Skin of body (tissue), 3 donors: ENCODE measurements at places on chromosomes 12 and 14. TPM values are rescaled to one million over a fixed set of nuclear protein-coding genes. Genes with fewer than 3 reads are reported as not detected.

HNRNPA1 gene
- total RNA-seq, result 745 TPM

DNA sequence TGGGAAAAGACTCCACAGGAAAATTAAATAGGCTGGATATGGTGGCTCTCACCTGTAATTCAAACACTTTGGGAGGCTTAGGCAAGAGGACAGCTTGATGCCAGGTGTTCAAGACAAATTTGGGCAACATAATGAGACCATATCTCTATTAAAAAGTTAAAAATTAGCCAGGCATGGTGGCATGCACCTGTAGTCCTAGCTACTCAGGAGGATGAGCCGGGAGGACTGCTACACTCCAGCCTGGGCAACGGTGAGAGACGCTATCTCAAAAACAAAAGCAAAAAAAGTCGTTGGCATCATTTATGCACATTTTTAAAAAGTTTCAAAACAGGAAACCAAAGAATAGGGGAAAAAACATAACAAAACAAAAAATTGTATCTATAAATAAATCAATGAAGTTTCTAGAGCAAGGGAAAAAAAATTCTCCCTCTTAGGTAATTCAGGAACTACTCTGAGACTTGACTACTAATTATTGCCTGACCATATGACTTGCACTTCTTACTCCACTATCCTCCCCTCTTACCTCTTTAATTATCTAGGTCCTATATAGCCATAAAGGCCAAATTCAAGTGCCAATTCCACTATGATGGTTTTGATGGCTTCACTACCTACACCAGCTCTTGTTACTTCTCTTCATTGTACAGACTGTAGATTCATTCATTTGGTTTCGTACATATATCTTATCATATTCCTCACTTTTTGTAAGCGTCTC, 1.6 kb downstream of the METTL3 start:
- no peak for DNase-seq

AGAP2 gene
- 1.1 TPM for total RNA-seq

- DNase-seq, result no peak
These were observed 280.1 kb downstream of the VRK1 start for GRCh38 chr14:97077253-97077653.

DNA sequence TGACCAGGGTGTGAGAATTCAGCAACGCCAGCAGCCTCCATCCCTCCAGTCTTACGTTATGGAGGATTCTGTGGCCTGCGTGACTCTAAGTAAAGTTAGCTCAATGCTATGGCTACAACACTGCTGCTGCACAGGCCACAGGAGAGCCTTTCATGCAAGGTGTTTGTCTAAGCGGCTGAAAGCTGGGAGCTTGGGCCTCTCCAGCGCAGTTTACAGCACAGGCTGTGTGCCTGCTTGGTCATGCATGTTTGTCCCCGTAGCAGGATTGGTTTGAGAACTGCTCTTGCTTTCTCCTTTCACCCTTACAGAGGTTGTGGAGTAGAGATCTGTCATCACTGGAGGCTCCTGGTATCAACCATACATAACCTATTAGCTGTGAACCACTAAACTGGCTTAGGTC, 113.1 kb upstream of the TMCC3 start:
- no peak for DNase-seq

KSR2 gene
- total RNA-seq, result 0.10 TPM

GRCh38 chr12:42090899-42091298, 53.8 kb downstream of the GXYLT1 start:
- no peak for DNase-seq

DNA sequence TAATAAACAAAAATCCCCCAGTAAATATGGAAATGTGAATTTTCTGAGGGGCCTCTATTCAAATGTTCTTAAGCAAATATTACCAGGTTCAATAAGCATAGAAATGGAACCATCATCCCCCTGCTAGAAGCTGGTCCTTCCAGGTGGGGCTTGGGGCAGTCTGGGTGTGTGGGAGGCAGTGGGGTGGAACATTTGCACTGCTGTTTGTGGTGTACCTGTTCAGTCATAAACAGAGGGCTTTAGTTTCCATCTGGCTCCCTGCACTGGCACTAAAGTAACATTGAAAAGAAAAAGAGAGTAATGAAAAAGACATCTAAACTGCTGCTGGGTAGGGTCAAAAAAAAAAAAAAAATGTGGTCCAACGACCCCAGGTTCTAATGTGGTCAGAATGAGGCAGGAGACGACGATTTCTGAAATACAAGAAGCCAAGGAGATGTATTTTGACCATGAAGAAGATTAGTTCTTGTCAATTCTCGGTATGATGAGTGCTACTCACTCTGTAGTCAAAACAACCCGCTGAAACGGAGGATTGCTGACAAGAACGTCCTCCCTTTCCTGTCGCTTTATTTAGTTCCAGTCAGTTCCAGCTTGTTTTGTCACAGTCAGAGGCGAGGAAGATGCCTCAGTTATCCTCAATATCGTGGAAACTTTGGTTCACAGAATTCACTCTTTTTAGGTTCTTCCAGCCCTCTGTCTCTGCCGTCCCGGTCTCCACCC, 44.2 kb upstream of the MANSC4 start:
- DNase-seq, result no peak

GRCh38 chr12:100826323-100826722, 31.7 kb downstream of the ANO4 start:
- no peak for DNase-seq

DNA sequence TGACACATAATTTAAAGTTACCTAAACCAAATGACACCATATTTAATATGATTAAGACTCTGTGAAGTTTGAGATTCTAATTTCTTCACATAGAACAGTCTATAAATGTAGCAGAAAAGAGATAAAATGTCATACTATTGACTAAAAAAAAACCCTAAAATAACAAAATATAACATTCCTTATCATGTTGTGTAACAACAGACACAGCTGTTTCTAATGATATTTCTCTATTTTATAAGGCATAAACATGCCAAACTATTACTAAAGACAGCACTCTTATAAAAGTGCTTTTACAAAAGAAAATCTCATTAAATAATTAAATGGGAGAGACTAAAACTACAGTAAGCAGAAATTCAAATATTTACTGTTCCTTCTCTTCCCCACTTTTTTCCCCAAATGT, 49.4 kb downstream of the NOVA1 start:
- DNase-seq, result peak; percentile 13

DNA sequence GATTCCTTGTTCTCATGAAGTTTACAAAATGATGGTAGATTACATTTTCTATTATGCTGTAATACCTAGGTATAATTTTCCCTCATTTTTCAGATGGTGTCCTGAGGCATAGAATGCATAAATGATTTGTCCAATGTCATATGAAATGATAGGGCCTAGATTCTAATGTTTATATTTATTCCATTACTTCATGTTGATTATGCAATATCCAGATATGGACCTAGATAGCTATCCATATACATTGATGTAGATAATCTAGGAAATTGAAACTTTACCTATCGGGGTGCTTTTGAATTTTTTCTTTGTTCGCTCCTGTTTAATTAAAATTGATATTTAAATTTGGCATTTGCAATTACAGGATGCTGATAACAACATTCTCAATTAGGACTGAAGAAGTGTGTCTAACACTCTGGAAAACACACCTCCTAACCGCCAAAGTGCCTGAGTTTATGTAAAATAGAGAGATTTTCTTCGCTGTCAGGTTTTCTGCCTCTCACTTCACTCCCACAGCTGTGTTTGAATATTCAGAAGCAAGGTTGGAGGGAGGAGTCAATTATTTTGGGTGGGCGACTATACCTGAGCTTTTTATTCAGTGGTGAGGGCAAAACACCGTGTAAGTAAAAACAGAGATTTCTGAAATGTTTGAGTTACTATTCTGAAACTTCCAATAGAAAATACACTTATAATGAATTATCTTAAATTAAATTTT, 164.4 kb upstream of the ATP2B1 start:
- DNase-seq, result no peak

DNA sequence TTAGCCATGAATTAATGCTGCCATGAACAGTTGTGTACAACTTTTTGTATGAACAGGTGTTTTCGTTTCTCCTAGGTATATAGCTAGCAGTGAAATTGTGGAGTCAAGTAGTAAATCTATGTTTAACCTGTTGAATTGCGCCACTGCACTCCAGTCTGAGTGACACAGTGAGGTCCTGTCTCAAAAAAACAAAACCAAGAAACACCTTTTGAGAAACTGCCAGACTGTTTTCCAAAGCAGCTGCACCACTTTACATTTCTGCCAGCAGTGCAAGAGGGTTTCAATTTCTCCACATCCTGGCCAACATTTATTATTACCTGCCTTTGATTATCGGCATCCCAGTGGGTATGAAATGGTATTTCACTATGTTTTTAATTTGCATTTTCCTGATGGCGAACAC, 3.3 kb upstream of the PLEKHG3 start:
- no peak for DNase-seq

DNA sequence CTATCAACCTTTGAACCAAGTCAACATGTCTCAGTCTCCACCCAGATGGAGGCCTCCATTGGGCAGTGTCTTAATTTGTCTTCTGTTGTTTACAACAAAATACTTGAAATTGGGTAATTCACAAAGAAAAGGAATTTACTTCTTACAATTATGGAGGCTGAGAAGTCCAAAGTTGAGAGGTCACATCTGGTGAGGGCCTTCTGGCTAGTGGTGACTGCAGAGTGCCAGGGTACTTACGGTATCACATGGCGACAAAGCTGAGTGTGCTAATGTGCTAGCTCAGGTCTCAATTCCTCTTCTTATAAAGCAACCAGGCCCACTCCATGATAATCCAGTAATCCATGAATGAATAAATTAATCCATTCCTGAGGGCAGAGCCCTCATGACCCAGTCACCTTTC, 4.7 kb downstream of the NID2 start:
- no peak for DNase-seq
